ENCODE measurements at places on chromosomes 2 and 18.

GRCh38 chr2:113056521-113056920, 2.5 kb upstream of the IL36RN start:
- DNase-seq, result no peak

GRCh38 chr2:239193925-239194677, 206.7 kb downstream of the HDAC4 start:
- DNase-seq, result no peak

DNA sequence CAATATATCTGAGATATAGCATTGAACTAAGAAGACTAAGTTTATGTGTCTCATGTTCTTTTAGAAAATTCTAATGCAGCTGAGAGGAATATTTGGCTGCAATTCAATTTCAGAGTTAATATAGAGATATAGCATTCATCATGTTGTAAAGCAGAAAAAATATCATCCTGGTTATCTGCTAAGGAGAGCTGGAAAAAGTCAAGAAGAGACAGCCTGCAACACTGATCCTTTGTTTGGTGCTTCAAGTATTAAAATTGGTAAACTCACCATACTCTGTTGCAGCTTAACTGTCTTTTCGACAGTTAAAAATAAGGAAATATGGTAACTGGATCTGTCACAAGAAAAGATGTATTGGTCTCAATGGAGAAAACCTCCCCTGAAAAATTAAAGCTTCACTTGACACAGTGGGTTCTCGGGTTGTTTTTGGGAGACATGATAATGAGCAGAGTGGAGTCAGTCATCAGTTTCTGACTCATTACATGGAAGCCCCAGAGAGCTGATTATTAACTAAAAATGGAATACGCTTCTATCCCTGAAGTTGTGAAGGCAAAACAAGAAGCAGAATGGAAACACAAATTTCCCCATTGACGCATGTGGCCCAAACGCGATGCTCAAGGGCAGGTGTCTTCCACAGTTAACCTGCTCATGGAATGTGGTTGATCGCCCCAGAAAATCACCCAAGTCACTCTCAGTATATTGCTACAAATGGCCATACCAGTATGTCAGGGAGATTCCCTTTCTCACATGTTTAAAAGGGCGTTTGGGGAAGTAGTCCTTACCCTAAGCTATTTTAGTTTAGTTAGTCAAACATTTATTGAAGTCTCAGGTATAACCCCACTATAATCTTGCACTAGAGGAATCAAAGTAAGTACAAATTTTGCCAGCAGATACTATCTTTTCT, 8.2 kb downstream of the BCL2 start:
- DNase-seq, result no peak

- no peak for DNase-seq
These were observed 59.7 kb downstream of the PTH2R start for GRCh38 chr2:208466151-208466919.

DNA sequence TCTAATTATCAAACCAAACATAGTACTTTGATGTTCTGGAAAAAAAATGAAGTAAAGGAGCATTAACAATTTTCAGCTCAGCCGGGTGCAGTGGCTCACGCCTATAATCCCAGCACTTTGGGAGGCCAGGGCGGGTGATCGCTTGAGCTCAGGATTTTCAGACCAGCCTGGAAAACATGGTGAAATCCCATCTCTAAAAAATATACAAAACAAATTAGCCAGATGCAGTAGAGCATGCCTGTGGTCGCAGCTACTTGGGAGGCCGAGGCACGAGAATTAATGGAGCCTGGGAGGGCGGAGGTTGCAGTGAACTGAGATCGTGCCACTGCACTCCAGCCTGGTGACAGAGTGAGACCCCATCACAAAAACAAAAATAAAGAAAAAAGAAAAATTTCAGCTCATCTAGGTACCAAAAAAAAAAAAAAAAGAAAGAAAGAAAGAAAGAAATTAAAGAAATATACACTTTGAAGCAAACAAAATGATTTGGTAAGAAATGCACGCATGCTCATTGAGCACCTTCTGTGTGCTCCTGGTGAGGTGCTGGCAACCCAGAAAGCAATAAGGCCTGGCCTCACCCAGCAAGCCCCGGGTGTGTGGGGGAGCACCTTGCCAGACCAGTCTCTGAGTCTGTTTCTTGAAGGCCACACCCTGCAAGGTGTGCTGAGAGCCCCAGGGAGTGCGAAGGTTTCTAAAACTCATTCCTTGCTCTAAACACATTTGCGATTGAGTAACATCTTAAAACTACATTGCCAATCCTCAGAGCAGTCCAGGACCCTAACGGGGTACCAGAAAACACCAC, 133.5 kb downstream of the TFCP2L1 start:
- no peak for DNase-seq

All from CD4-positive, alpha-beta T cell treated with Interferon alpha-2 for 1 hour (primary cell).